ENCODE measurements at places on chromosomes 6 and 20. TPM values are rescaled to one million over a fixed set of nuclear protein-coding genes. Genes with fewer than 3 reads are reported as not detected.

- DNase-seq, result no peak
Measured at GRCh38 chr20:46342451-46343347, 34.4 kb upstream of the CDH22 start.

Gene MAP1LC3A
- total RNA-seq, result 107 TPM

Gene COL10A1
- not detected for total RNA-seq

Gene BMP6
- 2.6 TPM for total RNA-seq

Gene THBS2
- total RNA-seq, result 8.6 TPM

DNA sequence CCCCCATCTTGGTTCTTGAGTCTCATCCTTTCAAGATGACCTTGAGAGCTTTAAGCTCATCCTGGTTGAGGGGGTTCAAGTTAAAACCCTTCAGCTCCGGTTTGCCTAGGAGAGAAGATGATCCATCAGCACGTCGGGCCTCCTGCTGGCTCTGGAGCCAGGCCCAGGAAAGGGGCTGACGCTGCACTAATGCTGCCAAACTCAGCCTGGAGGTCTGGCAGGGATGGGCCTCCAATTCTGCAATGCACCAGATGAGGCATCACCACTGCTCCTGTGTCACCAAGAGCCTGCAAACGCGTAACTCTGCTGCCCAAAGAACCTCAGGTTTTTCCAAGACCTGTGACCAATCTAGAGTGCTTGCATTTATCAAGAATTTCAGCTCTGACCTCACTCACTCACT lies 6.1 kb downstream of the PDRG1 start:
- no peak for DNase-seq

Gene ZBTB46
- 13.5 TPM for total RNA-seq

Gene HLA-DQB1
- 2.9 TPM for total RNA-seq

Gene MYCT1
- total RNA-seq, result 13.7 TPM

Gene HACE1
- 5.8 TPM for total RNA-seq

- no peak for DNase-seq
Measured at GRCh38 chr6:24412294-24412693, 9.6 kb downstream of the MRS2 start.

- DNase-seq, result peak; percentile 32
Measured at GRCh38 chr20:58710481-58711265, 18.1 kb downstream of the NPEPL1 start.

DNA sequence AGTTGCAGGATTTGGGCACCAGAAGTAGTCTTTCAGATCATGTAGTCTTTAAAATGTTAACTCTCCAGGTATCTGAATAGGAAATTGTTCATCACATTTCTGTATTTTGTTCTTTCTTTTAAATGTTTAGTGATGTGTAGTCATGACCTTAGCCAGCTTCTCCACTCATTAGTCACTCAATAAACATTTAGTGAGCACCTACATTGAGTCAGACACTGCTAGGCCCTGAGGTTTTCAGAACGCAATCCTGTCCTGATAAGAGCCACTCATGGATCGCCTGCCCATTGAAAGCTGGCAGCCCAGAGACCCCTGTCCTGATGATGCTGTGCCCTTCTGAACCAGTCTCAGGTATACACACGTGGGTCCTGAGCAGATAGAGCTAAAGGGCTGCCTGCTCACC lies 163.4 kb upstream of the HEY2 start:
- DNase-seq, result no peak

DNA sequence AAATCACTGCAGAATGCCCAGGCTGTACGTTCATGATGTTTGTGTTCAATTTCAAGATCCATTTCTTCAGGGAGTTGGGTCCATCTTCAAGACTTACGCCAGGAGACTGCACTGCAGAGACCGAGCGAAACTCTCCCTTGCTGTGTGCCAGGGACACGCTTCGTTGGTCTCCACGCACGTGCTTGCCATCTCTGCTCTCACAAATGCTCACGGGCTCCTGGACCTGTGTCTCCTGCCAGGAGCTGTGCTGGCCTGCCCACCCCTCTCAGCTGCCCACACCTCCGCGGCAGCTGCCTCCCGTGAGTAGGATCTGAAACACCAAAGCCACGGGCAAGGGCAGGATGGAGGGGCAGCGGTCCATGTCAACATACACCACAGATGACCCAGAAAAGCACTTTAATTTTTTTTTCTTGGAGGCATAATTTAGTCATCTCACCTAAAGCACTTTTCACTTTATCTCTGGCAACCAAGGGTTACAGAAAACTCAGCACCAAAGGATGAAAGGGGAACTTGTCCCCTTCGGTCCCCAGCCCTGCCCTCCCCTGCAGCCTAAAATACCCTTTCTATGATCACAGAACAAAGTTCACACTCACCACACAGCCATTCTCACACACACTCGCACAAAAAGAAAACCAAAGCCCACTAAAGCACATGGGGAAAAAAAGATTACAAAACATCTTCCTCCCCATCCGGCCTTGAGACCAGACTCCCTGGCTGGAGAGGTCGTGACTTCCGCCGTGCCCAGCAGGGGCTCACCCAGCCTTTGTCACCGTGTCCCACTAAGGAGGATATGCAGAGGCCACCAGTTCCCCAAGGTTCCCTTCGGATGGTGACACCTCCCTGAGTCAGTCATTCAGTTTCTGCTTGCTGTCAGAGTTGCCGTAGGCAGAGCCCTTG lies 137.9 kb downstream of the AGPAT4 start:
- DNase-seq, result no peak

Gene CST11
- total RNA-seq, result not detected

GRCh38 chr6:43243664-43244321 lies 512 bp downstream of the TTBK1 start:
- no peak for DNase-seq

DNA sequence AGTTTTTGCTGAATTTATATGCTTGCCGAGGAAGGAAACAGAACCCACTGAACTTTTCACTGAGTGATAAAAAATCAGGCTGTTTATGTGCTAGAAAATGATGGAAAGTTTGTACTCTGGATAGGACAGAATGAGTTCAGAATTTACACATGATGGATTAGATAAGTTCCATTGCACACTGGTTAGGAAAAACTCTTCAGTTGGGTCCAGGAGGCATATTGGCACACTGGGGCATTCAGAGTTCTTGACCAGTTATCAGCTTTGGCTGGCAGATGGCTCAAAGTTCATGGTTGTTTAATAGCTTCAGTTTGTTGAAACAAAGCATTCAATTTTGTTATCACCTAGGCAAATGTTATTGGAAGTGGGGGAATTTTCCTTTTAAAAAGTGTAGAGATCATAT lies 613.3 kb upstream of the SYNCRIP start:
- DNase-seq, result no peak

Gene FOXQ1
- not detected for total RNA-seq

DNA sequence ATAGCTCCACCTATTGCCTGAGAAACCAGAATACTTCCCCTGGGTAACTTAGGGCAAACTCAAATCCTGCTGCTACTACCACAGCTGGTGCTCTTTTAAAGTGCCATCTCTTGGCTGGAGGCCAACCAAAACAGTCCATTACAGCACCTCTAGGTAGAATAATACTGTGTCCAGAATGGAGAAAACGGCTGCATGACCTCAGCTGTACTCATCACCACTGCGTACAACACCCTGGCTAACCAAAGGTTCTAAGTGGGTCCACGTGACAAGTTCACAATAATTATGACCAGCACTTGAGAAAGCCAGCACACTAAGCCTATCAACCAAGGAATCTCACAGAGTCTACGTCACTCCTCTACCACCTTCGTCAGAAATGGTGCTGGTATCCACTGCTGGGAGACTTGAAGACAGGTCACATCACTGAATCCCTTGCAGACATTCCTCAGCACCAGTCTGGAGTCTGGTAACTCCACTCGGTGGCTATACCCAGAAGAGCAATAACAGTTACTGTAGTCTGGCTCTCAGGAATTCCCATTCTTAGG lies 40.9 kb upstream of the PKIB start:
- DNase-seq, result no peak

DNA sequence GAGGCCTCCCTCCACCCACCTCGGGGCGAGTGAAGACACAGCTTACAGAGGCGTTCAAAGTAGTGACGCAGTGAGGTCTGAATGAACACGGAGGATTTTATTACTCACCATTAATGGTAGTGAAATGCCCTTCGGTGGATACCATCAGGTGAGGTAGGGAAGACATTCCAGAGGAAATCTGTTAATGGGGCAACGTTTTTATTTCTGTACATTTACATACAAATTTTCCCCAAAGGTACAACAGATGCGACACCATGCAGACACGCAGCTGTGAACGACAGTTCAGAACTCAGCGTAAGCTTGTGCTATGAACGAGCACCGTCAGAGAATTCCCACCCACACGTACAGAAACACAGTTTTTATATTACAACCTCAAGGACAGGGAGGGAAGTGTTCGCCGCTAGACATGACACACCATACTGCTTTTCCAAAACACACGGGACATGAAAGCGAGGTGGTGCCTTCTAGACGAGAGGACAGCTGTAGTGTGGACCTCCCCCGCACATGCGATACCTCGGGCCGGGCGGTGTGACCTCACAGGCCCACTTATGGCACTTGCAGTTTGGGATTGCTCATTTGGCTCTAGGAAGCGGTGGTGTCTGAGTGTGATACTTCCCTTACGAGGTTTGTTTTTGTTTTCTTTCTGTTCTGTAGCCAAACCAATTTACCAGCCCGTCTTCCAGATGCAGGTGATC lies 10.7 kb downstream of the PSMG4 start:
- no peak for DNase-seq

Gene ENPP4
- total RNA-seq, result 18.3 TPM

Gene TCF15
- 13.4 TPM for total RNA-seq

Gene CD93
- 37.0 TPM for total RNA-seq
